HEK293T (cell line): ENCODE measurements at places on chromosomes 6 and 20.

GRCh38 chr6:116847227-116847626 is 18.3 kb upstream of the GPRC6A start:
- DNase-seq, result peak; percentile 54

DNA sequence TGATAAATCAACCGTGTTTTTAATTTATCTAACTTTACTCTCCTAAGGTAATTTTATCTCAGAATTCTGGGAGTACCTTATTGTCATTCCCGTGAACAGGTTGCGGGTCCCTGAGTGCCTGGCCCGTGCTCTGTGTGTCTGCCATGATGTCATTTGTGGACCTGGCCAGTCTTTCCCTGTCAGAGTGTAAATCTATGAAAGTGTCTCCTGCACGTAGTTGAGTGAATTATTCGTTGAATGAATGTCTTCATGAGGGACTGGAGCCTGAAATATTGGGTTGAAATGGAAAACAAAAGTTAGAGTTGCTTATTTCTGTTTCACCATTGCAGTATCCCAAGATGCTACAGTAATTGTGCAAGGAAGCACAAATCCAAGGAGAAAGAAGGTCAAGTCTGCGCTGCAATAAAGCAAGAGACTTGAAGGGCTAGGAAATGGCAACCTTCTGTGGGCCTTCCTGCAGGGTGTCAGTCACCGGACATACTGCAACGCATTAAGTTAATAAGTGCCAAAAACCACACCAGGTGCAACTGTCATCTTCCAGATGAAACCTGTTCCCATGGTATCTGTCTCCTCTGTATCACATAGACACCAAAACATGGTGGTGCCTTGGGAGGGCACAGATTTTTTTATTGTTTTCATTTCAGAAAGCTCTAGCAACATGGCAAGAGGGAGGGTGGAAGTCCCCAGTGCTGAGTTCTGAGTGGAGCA is 135.5 kb downstream of the ZDHHC14 start:
- DNase-seq, result no peak

GRCh38 chr6:24905483-24905882 is 30.3 kb downstream of the RIPOR2 start:
- no peak for DNase-seq

DNA sequence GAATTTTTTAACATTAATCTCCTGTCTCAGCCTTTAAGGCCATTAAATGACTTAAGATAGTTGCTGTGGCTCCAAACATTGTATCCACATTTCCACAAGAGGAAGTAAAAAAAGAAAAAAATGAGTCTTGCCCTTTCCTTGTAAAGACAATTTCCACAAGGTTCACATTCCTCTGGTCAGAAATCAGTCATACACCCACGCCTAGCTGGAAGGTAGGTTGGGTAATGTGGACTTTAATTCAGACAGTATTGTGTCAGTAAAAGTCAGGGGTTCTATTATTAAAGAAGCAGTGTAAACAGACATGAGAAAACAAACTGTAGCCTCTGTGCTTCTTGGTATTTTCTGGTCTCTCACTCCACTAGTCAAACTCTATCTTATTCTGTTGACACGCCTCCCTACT is 682.0 kb downstream of the GRIK2 start:
- no peak for DNase-seq

DNA sequence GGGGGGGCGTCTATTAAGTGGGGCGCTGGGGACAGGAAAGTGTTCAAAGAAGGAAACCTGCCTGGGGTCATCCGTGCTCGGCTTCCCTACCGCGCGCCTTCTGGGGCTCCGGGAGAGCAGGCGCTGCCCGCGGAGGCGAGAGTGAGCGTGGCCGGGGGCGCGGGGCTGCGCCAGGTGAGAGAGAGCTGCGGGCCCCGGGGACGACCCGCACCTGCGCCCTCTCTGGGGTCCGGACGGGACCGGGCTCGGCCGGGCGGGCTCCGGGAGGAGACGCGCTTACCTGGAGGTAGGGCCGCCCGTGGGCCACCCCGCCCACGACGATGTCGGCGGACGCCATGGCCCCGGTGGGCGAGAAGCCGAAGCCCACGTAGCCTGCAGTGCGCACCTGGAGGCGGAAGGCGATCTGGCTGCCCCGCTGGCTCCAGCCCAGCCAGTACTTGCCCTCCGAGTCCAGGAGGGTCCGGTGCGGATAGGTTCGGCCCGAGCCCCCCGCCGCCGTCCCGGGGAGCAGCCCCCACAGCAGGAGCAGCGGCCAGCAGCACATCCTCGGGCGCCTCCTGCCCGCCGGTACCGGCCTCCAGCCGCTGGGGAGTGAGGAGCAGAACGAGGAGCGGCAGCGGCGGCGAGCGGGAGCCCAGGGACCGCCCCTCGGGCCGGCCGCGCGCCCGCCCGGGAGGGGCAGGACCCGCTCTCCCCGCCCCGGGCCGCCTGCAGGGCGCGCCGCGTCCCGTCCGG is at the start of gene MOXD1:
TSS of gene MOXD1 (minus strand) at position 593 of the 735 bp plus-strand sequence. CDS start at position 544, 49 bp downstream.
- peak; percentile 80 for DNase-seq

DNA sequence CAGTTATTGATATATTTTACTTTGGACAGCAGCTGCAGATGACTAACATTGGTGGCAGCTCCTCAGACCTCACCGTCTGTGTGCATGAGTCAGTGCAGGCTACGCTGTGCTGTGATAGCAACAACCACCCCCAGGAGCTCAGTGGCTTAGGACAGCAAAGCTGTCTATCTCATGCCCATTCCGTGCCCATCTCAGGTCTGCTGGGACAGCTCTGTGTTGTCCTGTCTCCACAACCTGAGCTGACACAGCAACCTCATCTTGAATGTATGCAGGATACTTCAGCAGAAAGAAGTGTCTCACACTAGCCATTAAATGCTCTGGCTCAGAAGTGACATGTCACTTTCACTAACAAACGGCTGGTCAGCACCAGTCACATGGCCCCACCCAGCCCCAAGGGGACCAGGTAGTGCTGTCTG is 47.7 kb downstream of the BANF2 start:
- DNase-seq, result no peak

DNA sequence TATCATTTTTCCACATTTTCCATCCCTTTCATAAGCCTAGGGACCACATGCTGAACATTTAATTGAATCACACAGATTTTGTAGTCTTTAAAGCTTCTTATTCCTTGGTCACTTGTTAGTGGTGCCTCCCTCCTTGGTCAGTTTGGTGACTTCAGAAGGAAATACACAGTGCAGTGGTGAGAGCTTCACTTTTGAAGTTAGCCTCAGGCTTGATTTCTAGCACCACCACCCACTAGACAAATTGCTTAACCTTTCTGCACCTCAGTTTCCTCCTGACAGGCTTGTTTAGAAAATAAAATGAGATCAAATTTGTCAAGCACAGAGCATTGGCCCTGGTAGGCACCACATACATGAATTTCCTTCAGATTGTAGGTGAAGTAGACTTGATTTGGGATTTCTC is 91.7 kb downstream of the FOXO3 start:
- DNase-seq, result no peak

DNA sequence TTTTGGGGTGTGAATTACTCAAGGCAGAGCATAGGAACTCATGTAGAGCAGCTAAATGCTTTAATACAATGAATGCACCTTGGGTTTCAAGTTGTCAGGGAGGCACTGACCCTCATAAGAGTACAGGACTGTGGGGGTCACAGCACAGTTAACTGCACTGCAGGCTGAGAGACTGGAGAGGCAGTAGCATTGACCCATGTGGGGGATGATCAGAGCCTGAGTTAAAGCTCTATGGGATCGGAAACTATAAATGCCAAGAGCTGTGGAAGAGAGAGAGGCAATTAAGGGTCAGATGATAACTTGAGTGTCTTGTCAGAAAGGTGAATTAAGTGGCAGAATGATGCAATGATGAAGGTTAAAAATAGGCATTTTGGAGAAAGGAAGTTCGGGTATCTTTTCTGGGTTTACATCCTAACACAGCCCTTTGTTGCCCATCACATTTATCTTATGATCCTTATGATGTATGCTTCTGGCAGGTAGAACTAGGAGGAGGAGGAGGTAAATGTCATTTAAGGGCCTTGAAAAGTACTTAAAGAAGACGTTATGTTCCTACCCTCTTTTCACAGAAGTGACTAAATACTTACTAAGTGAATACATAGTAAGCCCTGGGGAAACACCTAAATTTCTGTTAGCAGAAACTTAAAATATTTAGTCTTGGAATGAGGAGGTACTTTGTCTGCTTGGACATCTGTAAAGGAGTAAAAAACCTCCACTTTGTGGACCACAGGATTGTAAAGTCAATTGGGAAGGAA is 24.2 kb downstream of the LRRC1 start:
- DNase-seq, result no peak

DNA sequence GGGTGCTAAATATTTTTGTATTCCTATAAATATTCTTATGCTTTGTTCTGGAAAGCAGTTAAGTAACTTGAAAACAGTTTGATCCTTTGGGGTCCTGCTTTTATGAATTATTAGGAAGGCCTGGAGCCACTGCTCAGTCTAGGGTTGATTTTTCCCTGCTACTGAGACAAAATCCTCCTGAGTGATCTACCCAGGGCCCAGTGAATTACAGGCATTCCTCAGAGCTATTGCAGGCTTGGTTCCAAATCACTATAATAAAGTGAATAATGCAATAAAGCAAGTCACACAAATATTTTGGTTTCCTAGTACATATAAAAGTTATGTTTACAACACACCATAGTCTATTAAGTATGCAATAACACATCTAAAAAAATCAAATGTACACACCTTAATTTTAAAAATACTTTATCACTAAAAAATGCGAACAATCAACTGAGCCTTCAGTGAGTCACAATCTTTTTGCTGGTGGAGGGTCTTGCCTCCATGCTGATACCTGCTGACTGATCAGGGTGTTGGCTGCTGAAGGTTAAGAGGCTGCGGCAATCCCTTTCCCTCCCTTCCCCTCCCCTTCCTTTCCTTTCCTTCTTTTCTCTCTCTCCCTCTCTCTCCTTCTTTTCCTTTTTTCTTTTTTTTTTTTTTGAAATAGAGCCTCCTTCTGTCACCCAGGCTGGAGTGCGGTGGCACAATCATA is 43.0 kb downstream of the DNAAF9 start:
- DNase-seq, result no peak

DNA sequence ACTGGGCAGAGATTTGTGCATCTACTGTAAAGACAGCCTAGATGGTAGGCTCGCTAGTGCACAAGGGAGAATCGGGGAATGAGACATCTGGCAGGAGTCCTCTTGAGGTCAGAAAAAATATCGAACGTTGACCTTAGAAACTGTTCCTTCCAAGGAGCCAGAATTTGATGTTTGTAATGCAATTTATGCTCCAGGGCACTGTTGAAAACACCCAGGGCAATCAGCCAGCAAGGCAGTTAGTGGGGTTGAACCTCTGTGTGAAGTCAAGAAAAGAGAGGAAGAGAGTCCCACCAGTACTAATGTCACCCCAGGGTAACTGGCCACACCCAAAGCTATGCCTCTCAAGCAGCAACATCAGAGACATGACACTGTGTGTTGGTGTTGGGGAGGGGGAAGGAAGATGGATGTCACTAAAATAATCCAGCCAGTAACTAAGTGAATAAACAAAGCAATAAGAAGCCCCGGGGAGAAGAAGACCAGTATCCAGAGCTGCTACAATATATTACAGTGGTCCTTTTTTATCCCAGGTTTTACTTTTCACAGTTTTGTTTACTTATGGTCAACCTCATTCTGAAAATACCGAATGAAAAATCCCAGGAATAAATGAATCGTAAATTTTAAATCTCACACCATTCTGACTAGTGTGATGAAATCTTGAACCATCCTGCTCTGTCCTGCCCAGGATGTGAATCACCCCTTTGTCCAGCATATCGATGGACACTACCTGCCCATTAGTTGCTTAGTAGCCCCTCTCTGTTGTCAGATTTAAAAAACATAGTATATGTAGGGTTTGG is 32.9 kb upstream of the PDE10A start:
- DNase-seq, result no peak

GRCh38 chr6:40353197-40353966 is 233.8 kb downstream of the LRFN2 start:
- DNase-seq, result peak; percentile 1

GRCh38 chr6:150118203-150118602 is 24.6 kb upstream of the PPP1R14C start:
- no peak for DNase-seq

GRCh38 chr20:51160821-51161220 is 137.9 kb upstream of the KCNG1 start:
- DNase-seq, result no peak
